ENCODE measurements at places on chromosomes 16 and 17.

DNA sequence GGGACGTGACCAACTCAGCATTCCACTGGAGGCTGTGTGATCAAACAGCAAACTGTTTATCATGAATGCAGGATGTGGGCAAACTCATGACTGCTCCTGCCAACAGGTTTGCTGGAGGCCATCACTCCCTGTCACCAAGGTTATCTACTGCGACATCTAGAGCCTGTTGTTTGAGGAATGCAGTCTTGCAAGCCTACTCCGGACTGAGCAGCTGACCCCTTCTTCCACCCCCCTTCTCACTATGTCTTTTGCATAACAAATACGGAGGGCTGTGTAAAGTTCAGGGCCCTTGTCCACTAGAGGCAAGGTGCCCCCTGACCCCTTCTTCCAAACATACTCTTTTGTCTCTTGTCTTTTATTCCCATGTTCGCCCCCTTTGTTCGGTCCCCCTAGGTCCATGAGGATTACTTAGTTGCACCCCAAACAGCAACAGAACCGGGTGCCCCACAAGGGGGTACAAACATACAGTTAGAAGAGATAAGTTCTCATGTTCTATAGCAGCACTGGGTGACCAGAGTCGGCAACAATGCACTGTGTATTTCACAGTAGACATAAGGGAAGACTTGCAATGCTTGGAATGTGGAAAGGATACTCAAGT lies 28.7 kb downstream of the MEAK7 start:
- DNase-seq = no peak

DNA sequence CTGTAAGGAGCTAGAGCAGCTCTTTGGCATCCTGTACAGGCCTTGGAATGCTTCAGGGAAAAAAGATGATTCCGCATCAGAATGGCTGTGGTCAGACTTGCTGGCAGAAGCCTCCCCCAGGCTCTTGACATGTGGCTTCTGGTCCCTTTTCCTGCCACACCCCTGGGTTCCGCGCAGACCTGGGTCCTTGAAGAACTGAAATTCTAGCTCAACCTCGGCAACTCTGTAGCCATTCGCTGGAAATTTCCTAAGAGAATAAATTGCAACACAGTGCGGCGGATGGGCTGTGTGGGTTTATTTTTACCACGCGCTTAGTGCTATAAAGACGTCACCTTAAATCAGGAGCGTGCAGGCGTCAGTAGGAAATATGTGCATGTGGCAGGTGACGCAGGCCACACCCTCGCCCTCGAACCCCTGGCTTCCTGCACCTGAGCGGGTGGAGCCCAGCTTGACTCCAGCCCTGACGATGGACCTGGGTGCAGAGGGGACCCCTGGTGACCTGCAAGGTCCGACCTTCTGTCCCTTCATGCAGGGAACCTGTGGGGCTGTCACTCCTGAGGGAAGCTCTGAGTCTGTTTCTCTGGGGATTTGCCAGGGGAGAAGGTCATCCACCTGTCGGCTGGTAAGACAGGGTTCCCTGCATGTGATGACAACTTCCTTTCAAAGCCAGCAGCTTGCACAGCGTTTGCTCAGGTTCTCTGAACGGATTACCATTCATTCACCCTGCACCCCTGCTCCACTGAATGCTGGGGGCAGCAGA lies 46.3 kb downstream of the METRNL start:
- no peak for DNase-seq

DNA sequence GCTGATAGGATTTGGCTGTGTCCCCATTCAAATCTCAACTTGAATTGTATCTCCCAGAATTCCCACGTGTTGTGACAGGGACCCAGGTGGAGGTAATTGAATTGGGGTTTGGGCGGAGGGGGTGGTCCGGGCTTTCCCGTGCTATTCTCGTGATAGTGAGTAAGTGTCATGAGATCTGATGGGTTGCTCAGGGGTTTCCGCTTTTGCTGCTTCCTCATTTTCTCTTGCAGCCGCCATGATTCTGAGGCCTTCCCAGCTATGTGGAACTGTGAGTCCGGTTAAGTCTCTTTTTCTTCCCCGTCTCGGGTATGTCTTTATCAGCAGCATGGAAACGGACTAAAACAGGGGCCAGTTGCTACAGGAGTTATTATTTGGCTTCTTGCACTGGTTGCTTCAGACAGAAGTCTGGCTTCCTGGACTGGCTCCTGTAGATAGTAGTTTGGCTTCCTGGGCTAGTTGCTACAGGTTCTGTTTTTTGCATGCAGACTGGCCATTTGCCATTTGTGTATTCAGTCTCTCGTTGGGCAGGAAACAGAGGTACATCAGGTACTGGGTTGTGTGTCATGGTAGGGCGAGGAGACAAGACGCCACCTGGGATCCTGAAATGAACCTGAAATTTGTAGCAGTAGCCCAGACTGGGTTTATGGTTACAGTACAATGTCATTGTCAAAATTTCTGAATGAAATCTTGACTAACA lies 32.6 kb downstream of the CNTNAP4 start:
- no peak for DNase-seq

- no peak for DNase-seq
These were observed 37.8 kb downstream of the GLG1 start for GRCh38 chr16:74568961-74569631.

GRCh38 chr17:75191584-75191983 lies 8.8 kb upstream of the SUMO2 start:
- DNase-seq = peak; percentile 35

- DNase-seq = no peak
These were observed 4.7 kb upstream of the NSMCE1 start for GRCh38 chr16:27273330-27273669.

DNA sequence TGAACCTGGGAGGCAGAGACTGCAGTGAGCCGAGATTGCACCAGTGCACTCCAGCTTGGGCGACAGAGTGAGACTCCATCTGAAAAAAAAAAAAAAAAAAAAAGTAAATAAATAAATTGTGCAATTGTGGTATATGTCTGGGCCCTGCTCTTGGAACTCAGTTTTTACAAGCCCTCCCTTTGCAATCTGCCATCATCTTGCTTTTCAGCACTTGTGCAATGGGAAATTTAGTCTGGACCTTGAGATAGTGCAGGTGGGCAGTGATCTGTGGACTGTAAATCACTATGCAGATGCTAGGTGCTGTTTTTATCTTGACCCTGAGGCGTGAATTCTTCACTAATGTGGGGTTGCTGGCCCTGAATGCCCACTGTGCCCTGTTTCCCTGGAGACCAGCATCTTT lies 6.5 kb upstream of the RAP1GAP2 start:
- no peak for DNase-seq

DNA sequence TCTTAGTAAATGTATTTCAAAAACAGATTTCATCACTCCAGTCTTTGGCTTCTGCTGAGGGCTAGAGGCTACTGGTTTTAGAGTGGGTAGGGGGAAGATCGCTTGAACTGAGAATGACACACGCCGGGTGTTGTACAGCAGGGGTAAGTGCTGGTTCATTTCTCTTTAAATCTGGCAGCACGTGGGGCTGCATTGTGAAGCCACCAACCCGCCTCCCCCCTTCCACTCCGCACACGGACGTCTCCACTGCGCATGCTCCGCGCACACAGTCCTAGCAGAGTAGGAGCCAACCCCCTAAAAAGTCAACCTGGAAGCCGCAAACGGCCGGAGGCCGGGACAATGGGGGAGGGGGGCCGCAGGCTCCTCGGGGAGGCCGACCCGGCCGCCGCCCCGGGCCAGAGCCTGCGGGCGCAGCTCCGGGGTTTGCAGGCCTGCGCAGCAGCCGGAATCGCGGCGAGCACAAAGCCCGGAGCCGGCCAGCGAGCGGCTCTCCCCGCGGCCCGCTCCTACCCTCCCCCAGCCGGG lies 1.3 kb downstream of the UBE2G1 start:
- DNase-seq = peak; percentile 97

GRCh38 chr16:86195863-86196630 lies 297.1 kb downstream of the IRF8 start:
- no peak for DNase-seq

DNA sequence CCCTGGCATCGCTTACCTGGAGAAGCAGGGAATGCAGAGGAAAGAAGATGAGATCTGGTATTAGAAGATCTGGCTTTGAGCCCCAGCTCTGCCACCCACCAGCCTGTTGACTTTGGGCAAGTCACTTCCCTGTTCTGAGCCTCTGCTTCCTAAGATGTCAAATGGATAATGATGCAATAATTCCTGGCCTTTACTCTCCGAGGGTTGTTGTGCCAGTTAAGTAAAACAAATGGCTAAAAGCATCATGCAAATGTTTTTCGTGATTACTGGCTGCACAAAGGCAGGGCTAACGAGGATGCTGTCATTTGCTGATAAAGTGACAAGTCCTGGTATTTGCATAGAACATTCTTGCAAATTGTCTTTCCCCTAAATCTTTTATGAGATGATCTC lies 1.3 kb upstream of the ZNF821 start:
- no peak for DNase-seq

- no peak for DNase-seq
These were observed 151.8 kb downstream of the IRF8 start for GRCh38 chr16:86050591-86051367.

- DNase-seq = no peak
These were observed 166.8 kb downstream of the SOX9 start for GRCh38 chr17:72287586-72287985.

GRCh38 chr16:24353622-24354021 lies 97.5 kb downstream of the CACNG3 start:
- DNase-seq = no peak

DNA sequence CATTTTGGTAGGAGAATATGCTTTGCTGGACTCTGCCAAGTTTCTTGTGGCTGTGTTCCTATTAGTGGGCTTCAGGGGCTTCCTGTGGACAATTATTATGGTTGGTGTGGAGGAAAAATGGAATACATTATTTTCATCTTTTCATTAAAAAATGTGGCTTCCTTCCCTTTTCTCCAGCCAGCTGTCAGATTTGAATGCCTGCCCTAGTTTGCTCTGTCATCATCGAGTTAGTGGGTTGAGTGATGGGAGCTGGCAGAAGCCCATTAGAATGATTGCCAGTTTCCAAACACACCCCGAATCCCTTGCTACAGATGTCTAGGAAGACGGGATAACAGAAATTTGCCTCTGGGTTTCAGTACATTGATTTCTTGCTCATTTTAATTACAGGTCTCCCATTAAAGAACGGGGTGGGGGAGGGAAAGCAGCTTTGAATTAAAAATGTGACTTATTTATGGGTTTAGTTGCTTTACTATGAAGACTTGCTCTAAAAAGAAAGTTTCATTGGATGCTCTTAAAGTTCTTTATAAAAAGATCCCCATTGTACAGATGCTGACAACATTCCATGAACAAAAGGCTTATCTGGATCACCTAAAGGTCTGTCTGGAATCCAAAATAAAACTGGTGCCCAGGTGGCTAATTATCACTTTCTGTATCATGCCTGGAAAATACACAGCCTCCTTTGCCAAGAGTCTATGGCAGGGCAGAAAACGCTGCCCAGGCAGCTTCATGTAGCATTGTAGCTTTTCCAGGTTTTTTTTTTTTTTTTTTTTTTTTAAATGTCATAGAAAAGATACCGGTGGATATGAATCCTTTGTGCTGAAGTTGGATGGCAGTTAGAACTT lies 103.6 kb downstream of the PRKCA start:
- no peak for DNase-seq

- no peak for DNase-seq
These were observed 42.9 kb downstream of the GAS7 start for GRCh38 chr17:10155371-10156076.

- DNase-seq = no peak
These were observed 83.7 kb downstream of the ITFG1 start for GRCh38 chr16:47377154-47377553.

DNA sequence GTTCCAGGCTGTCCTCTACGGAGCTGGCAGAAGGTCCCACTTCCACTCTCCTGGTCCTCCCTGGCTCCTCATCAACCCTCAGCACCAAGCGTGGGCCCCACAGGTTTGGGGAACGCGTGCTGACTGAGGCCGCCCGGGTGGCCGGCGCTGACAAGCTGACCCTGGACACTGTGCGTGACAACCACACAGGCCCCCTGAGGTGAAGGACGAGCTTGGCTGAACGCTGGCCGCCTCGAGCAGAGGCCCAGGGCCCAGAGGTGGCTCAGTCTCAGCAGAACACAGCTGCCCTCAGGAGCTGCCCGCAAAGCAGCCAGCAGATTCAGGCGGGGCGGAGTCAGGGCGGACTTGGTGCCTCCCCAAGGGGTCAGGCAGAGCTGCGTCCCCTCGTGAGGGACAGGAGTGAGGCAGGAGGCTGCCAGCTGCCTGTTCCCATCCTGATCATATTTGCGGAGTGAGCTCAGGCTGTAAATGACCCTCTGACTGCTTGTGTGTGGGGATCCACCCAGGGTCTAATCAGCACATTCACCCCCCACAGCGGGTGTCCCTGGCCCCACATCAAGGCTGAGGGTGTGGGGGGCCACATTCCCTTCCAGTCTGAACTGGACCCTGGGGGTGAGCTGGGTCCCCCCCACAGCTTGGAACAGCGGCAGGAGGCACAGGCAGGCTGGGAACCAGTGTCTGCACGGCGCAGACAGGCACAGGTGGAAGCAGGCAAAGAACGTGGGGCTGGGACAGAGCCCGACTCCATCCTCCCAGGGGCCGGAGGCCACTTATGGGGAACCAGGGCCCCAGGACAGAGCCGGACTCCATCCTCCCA lies 105.1 kb upstream of the METRNL start:
- DNase-seq = no peak

DNA sequence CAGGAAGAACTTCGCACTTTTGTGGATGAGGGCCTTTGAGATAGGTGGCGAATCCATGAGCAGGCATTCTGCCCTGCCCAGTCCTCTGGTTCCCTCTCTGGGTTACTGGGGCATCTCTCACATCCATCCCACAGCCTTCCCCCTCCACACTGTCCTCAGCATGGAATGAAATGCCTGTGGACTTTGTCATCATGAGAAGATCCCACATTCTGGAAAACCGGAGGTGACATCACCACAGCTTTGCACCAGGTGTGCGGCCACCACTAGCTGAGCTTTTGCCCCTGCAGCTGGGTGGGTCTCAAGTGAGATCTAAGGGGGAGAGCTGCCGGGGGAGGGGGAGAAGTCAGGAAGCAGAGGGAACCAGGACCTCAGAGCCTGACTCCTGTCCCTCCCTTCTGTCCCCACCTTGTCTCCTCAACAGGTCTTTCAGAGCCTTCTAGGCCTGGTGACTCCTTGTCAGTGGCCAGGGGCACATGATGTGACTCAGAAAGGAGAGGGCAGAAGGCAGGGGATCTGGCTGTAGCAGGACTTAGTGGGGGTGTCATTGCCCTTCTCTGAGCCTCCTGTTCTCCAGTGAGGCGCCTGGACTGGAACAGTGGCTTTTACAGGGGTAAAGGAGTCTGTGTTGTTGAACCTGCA lies 40.0 kb upstream of the DLX4 start:
- DNase-seq = no peak

GRCh38 chr17:32264140-32264799 lies 1.4 kb upstream of the RHBDL3 start:
- no peak for DNase-seq

- no peak for DNase-seq
These were observed 238.0 kb downstream of the SNX29 start for GRCh38 chr16:12214509-12214908.

DNA sequence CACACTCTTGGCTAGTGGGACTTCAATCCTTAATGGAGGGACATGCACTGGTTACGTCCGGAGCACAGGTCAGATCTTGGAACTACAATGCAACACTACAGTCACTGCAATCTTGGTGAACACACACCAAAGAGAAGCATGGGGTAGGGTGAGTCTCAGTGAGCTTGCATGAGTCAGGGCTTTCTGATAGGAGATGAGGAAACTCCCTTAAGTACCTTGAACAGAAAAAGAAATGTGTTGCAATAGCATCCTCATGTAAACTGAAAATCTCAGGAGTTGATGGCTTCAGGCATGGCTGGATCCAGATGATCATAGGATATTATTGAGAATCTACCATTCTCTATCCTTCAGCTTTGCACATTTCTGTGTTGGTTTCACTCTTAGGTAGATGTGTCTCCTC lies 54.1 kb downstream of the CES1 start:
- DNase-seq = no peak

GRCh38 chr17:42153919-42154742 lies 658 bp downstream of the RAB5C start:
- no peak for DNase-seq
